T-helper 9 cell (primary cell): ENCODE measurements at places on chromosomes 2 and 18.

GRCh38 chr2:18855027-18855426, 265.7 kb upstream of the NT5C1B start:
- no peak for DNase-seq

- no peak for DNase-seq
These were observed 34.6 kb upstream of the DNER start for GRCh38 chr2:229748950-229749349.

- DNase-seq = no peak
These were observed 36.9 kb downstream of the TBC1D8 start for GRCh38 chr2:101114268-101114783.

DNA sequence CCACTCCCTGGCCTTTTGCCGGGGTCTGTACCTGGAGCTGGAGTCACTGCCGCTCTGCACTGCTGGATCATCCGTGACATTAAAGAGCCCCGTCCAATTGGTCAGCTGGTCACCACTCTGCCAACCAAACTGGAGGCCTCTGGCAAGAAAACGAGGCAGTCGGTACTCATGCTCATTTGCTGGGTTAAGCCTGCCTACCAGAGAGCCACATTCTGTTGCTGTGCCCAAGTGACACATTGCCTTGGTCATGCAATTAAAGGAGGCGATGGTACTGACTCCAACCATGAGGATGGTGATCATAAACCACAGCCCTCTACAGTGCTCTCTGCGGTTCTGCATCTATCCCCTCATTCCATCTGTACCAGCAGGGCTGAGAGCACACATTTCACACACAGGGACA, 35.5 kb downstream of the ST8SIA5 start:
- DNase-seq = no peak
